GM04504 (cell line): ENCODE measurements at places on chromosomes 4 and X.

DNA sequence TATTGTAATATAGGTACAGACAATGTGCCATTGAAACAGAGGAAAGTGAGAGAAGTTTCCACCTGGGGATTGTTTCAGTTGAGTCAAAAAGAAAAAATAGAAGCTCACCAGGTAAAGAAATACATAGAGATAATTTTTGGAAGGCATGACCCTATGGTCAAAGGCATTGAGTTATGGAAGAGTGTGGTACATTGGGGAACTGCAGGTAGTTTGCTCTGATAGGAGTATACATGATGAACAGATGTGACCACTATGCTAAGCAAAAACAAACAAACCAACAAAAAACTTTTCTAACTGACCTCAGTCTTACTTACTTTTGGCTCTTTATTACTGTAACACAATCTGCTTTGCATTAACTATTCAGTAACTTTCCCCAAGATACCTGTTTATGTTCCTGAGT, 85.9 kb downstream of the UGT8 start:
- no peak for DNase-seq

- DNase-seq = no peak
These were observed 6.3 kb upstream of the SORCS2 start for GRCh38 chr4:7186031-7186430.

DNA sequence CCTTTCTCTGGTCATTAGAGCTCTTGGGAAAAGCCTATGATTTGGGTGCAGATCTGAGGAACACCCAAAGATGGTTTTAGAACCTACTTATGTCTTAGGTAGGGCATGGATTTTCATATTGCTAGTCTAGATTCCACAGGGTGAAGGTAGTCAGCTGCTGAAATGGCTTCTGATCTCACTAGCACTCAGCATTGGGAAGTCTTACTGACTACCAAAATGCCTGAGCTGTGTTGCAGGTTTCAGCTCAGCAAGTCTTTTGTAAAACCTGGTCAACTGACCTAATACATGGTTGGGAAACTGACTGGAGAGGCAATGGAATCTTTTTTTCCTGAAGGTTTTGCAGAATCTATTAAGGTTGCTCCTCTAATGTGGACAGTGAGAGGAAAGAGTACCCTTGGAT, 136.4 kb downstream of the CCNG2 start:
- no peak for DNase-seq

GRCh38 chrX:40127052-40127451, 29.3 kb upstream of the BCOR start:
- DNase-seq = no peak

- no peak for DNase-seq
These were observed 59.5 kb upstream of the NEIL3 start for GRCh38 chr4:177250056-177250696.
